ENCODE measurements at places on chromosomes 6 and 20.

GRCh38 chr6:47357827-47358226 lies 48.1 kb upstream of the TNFRSF21 start:
- no peak for DNase-seq

DNA sequence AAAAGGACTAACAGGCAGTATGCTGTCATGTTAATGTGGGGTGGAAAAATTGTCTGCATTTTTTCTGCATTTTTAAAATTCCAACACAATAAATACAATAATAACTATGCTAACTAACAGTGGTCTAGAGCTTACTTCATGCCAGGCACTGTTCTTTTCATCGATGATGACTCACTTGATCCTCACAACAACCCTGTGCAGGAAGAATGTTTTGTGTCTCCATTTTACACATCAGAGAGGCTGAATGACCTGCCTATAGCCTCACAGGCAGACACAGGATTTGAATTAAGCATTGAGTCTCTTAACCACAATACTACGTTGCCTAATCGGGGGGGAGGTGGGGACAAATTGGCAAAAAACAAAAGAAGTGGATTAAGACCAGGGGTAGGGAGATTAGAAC lies 26.9 kb upstream of the FANCE start:
- no peak for DNase-seq

GRCh38 chr6:50602292-50602691 lies 111.0 kb upstream of the TFAP2D start:
- DNase-seq, result no peak

DNA sequence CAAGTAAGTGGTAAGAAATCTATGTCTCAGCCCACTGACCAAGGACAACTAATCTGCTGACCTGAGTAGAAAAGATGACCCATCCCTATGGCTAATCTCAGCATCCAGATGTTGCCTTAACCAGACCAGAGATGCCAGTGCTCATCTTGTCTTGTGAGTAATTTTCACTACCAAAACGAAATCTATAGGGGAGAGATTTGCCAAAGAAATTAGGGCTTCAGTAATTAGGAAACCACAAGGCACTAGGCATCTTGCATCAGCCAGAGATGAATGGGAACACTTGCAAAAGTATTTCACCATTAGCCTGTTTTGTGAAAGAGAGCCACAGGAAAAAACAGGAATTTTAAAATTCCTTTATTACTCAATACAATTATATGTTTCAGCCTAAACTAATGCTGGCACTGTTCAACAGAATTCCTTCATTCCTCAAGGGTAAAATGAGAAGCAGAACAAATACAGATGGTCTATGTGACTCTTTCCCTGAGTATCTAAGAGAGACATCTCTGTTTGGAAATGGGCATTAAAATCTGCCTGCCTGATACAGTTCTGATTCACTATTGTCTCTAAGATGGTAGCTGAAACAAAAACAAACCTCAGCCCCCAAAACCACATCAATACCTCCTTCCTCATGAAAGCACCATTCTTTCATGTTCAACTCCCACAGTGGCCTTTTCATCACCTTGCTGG lies 87.8 kb downstream of the GMDS start:
- DNase-seq, result peak; percentile 15

DNA sequence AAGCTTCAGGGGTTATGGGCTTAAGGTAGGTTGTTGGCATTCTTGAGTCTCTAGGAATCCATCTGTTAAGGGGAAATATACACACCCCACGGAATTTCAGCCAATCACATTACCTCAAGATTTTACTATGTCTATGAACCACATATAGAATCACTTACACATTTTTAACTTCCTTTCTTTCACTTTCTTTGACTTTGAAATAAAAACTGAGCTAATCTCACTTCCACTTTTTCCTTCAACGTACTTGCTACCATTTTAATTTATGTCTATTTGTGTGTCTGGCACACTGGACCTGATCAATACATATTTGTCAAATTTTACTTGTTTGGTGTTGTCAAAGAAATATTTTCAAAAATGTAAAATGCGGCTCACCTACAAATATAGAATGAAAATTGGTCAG lies 545.4 kb upstream of the JAG1 start:
- no peak for DNase-seq

Data from activated CD4-positive, alpha-beta T cell treated with anti-CD3 and anti-CD28 coated beads for 48 hours (primary cell).